ENCODE measurements at places on chromosomes 7 and 10. TPM values are rescaled to one million over a fixed set of nuclear protein-coding genes. Genes with fewer than 3 reads are reported as not detected.

Gene PDZD8
- total RNA-seq: 15.9 TPM

Gene GHITM
- 83.8 TPM for total RNA-seq

Gene MYL10
- total RNA-seq: not detected

Gene LRRC17
- total RNA-seq: 0.23 TPM

Gene MBL2
- total RNA-seq: not detected

Gene LOXL4
- total RNA-seq: not detected

Gene ERVW-1
- total RNA-seq: not detected

Gene SORCS3
- 0.03 TPM for total RNA-seq

Gene ZNF511
- total RNA-seq: 44.7 TPM

Gene GHRHR
- total RNA-seq: not detected

Gene LIPJ
- total RNA-seq: not detected

Gene DOCK4
- total RNA-seq: 0.35 TPM

Gene SPDYE16
- total RNA-seq: 0.54 TPM

Gene POLR1F
- total RNA-seq: 12.1 TPM

Gene ZNF277
- total RNA-seq: 28.8 TPM

Gene TRIL
- not detected for total RNA-seq

Gene HOXA10
- not detected for total RNA-seq

Gene MAPK8
- total RNA-seq: 35.7 TPM

Gene CYP3A7
- total RNA-seq: not detected

Gene LIPN
- not detected for total RNA-seq

Gene RAB19
- 8.9 TPM for total RNA-seq

Gene H2BK1
- total RNA-seq: 3.1 TPM

Gene IFIT1B
- total RNA-seq: not detected

Gene NUDT1
- 15.0 TPM for total RNA-seq

Gene SEMA3D
- not detected for total RNA-seq

Gene MOGAT3
- total RNA-seq: not detected

Gene NUTM2E
- not detected for total RNA-seq

Gene BTRC
- total RNA-seq: 17.9 TPM

Gene BTBD16
- not detected for total RNA-seq

Gene SSBP1
- 116 TPM for total RNA-seq

Gene NPY4R
- total RNA-seq: not detected

Gene ADAM12
- 0.85 TPM for total RNA-seq

Gene OPALIN
- not detected for total RNA-seq

Gene SPDYE11
- total RNA-seq: not detected

Gene DLX6
- not detected for total RNA-seq

Gene SUN1
- total RNA-seq: 279 TPM

Gene FUOM
- total RNA-seq: 9.4 TPM

Gene MUC3A
- not detected for total RNA-seq

Gene RBM20
- 0.32 TPM for total RNA-seq

Gene GFRA1
- total RNA-seq: 0.20 TPM

Gene CCDC7
- total RNA-seq: 68.2 TPM

Measured in T-cell (primary cell).